ENCODE measurements at places on chromosomes 1 and 21.
A peak's percentile ranks its signal among the peaks of the same experiment; 100 is the strongest.

- no peak for DNase-seq
Observed at GRCh38 chr1:245454051-245454450, 299.3 kb downstream of the KIF26B start.

DNA sequence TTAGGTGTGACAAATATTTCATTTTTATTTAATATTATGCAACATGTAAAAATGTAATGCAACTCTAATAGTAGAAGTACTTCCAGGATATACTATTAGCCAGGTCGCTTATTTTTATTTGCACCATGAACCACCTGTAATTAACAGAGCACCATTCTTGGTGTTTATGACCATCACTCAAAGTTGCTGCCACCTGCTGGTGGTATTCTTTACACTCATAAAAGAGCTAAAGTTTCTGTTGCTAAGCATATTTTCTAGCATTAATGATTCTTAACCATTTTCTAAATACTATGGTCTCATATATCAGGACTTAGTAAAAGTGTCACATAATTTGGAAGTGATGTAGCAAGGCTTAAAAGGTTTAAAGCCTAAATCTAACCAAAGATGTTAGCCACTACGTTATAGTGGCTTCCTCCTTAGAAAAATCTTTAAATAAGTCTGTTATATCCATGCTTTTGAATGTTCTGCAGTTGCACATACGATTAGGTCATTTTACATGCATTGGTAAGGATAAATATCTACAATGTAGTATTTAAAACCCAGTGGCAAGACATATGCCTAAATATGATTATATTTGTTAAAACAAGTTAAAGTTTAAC is 244.5 kb downstream of the NEGR1 start:
- DNase-seq: peak; percentile 50

DNA sequence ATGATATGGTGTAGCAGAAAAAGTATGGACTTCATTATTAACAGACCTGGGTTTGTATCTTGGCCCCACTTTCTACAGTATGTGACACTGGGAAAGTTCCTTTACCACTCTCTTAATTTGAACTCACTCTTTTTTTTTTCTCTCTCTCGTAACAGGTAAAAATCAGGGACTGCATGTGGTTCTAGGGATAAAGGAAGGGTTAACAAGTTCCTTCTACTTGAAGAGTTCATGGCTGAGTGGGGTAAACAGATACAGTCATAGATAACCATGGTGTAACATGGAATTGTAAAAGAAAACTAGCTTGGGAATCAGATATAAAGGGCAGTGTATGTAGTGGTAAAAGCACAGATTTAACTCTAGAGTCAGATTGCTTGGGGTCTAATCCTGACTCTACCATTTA is 21.2 kb downstream of the ZYG11B start:
- DNase-seq: no peak

GRCh38 chr21:38325731-38326420 is 69.1 kb downstream of the KCNJ15 start:
- no peak for DNase-seq

DNA sequence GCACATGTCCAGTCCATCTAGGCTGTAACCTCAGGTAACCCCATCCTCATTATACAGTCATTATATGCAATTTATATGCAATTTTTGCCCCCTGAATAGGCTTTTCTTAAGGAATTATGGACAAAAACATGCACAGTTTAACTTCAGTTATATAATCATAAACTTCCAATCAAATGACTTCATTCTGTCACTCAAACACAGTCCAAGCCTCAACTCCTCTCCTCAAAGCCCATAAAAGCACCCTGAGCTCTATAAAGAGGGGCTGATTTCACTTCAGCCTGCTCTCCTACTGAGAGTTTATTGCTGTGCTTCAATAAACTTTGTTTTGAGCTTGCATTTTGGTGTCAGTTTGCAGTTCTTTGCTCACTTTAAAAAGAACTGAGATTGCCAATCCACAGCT is 1805.5 kb downstream of the BRINP3 start:
- DNase-seq: no peak

DNA sequence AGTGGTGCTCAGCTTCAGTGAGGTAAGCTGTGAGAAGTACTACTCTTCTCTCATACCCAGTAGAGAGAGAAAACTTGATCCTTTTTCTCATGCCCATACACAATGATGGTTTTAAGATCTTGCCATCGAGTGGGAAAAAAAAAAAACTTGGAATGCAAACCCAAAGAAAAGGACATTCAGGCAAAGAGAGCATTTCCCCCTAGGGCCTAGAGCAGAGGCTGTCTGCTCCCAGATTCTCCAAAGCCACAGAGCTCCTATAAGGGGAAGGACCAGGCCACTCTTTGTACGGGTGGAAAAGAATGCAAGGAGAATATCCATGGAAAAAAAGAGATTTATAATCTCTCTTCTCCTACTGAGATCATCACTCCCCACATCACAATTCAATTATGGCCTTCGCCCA is 34.9 kb downstream of the MROH9 start:
- no peak for DNase-seq

DNA sequence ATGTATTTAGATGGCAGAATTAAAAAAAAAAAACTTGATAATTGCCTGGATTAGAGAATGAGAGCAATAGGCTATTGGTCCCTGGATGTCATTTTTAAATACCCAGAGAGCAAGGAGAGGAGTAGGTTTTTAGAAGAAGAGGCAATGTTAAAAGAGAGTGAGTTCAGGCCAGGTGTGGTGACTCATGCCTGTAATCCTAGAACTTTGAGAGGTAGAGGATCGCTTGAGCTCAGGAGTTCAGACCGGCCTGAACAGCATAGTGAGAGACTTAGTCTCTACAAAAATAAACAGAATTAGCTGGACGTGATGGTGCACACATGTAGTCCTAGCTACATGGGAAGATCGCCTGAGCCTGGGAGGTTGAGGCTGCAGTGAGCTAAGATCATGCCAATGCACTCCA is 15.9 kb upstream of the MUTYH start:
- no peak for DNase-seq

- DNase-seq: no peak
Observed at GRCh38 chr1:244836584-244836983, 1.1 kb downstream of the COX20 start.

DNA sequence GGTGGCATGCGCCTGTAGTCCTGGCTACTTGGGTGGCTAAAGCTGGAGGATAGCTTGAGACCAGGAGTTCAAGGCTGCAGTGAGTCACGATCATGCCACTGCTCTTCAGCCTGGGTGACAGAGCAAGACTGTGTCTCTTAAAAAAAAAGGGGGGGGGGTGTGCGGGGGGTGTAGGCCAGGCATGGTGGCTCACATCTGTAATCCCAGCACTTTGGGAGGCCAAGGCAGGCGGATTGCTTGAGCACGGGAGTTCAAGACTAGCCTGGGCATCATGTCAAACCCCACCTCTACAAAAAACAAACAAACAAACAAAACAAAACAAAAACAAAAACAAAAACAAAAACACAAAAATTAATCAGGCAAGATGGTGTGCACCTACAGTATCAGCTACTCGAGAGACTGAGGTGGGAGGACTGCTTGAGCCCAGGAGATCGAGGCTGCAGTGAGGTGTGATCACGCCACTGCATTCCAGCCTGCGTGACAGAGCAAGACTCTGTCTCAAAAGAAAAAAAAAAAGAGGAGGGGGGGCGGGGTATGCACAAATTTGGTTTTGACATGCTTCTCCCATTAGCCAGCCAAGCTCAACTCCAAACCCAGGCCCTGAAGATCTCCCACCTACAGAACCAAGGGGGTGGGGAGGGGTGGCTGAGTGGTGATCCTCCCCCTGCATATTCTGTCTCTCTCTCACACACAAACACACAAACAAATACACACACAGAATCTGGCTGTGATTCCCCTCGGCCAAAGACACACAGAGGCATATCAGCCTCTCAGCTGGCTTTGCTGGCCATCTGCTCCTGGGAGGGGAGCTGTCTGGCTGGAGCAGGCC is 3.1 kb downstream of the PTAFR start:
- DNase-seq: no peak

GRCh38 chr21:27647921-27648320 is 681.0 kb upstream of the ADAMTS5 start:
- DNase-seq: peak; percentile 12

DNA sequence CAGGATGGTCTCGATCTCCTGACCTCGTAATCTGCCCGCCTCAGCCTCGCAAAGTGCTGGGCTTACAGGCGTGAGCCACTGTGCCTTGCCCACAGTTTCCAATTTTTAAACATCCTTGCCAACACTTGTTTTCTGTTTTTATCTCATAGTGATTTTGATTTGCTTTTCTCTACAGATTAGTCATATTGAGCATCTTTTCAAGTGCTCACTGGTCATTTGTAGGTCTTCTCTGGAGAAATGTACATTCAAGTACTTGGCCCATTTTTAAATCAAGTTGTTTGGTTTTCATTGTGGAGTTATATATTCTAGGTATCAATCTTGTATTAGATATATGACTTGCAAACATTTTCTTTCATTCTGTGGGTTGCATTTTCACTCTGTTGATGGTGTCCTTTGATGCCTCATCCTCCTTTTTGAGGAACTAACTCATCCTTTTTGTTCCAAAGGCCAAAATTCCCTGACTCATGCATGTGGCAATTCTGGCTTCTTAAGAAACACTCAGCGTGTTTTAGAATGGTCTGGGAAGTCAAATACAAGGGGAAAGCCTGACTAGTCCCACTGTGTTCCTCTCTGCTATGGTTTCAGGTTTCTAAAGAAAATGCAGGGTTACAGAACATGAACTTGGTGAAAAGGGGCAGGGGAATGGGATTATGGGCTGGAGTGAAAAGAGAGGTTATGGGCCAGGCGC is 37.3 kb downstream of the PTAFR start:
- peak; percentile 47 for DNase-seq

- DNase-seq: no peak
Observed at GRCh38 chr1:175620376-175620775, 123.0 kb downstream of the TNR start.

DNA sequence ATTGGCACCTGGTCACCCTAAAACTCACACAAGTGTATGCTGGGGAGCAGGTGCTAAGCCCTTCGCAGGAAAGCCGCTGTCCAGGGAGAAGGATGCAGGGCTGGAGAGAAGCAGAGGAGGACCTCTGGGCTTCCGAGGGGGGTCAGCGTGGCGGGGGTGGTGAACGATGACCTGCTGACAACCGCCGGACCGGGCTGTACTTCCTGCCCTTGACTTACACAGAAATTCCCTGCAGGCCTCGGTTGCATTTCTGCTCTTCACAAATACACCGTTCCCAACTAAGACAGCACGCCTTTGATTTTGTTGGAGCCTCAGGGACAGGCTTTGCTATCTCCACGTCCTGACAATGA is 37.6 kb downstream of the SLC2A7 start:
- DNase-seq: no peak

DNA sequence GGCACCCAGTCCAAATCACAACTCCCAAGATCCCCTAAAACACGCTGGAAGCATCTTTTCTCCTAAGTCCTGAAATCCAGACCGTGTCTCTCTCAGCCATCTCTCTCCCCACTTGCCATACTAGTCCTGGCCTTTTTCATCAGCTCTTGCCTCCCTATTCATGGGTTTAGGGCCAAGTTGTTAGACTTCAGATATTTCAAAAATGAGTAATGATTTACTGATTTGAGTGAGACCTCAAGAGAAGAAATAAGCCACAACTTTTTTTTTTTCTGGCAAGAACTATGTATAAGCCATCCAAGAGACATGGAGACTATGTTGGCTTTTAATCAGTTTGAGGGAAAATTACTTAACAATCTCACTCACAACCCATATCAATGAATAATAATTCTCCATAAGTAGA is 62.5 kb downstream of the TBX15 start:
- DNase-seq: no peak

- DNase-seq: peak; percentile 24
Observed at GRCh38 chr1:57254022-57254421, 169.8 kb downstream of the DAB1 start.

DNA sequence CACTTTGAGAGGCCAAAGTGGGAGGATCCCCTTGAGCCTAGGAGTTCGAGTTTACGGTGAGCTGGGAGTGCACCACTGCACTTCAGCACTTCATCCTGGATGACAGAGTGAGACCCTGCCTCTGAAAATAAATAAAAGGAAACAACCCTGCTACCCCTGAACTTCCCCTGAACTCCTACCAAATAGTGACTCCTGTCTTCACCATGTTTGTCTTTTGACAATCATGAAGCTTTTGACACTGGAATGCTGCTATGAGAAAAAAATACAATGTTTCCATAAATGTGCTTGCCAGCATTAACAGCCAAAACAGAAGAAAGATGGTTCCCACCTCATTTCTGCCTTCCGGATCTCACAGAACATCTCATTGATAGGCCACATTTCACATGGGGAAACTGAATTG is 10.4 kb downstream of the ZBTB8A start:
- no peak for DNase-seq

DNA sequence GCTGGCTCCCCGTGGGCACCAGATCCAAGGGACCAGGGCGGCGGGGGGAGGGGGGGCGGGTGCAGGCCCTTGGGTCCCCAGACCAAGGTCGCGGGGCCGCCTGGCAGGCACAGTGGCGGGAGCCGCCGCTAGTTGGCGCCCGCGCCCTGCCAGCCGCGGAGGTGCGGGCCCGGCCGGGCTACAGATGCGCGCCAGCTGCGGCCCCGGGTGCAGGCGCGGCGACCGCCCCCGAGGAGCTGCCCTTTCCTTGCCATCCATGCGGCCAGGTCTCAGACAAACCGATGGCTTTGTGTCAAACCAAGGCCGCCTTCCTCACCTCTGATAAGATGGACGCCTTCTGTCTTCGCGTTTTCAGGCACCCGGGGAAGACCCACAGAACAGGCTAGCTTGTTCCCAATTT is 2.2 kb upstream of the RUNX3 start:
- DNase-seq: no peak
